ENCODE measurements at places on chromosomes 1 and 21.
A peak's percentile ranks its signal among the peaks of the same experiment; 100 is the strongest.

- DNase-seq: no peak
Observed at GRCh38 chr1:1376551-1377226, 1.7 kb upstream of the AURKAIP1 start.

DNA sequence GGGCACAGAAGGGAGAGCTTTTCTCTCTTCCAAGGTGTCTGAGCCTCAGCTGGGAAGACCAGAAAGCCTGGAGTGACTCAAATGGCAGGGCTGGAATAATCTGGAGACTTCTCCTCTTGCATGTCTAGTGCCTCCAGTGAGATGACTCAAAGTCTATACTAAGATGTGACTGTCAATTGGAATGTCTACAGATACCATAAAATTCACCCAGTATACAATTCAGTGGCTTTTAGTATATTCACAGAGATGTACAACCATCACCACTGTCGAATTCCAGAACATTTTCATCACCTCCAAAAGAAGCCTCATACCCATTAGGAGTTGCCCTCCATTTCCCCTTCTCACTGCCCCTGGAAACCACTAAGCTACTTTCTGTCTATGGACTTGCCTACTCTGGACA is 47.9 kb upstream of the CNN3 start:
- DNase-seq: no peak

GRCh38 chr1:75625795-75626194 is 14.9 kb upstream of the SLC44A5 start:
- DNase-seq: no peak

DNA sequence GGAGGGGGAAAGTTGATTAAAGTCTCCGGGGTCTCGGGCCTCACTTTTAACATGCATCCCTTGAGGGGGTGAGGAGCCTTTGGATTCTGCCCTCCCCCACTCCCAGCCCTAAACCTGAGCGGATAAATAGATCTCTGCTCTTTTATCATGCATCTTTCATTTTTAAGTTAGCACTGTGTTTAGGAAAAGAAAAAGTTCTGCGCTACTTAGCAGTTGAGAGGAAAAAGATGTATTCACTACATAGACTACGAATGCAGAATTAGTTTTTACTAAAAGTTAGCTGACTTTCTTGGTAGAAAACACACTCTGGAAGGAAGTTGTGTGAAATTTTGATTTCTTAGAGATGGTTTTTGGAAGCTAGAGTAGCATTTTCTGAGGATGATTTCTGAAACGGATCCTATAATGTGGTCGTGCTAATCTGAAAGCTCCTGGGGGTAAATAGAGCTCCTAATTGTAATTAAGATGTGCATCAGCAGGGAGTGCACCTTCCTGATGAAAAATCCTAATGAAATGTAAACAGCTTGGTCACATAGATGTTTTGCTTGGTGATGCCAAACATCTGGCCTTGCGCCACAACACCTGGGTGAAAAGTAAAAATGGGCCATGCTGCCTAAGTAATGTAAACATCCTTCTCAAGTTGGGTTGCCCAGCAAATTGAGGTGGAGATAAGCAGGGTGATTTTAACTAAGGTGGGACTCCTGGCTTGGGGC is 1.8 kb downstream of the ROR1 start:
- DNase-seq: no peak

DNA sequence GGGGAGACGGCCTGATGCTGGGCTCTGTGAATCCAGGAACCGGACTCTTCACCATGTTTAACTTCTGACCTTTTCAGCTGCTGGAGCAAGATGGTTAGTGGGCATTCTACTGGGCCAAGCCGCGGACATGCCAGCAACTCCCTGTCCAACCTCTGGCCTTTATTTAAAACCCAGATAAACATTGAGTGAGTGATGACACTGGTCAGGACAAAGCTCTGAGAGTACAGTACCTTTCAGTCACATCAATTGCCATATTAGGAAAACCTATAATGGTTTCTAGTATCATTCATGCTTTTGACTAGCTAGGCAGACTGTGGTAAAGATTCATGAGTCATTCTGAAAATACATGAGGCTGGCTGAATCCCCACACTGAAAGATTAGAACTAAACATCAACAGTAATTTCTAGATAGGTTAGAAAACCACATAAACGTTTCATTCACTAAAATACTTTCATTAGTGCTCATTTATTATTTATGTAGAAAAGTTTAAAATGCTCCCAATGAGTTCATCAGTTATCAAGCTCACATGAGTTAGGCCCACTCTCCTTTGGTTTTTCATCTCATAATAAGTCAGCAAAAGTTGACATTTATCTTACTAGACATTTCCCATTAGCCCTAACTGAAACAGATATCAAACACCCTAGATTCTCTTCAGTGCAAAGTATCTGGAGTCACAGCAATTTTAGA is 7.1 kb upstream of the ACTA1 start:
- no peak for DNase-seq

DNA sequence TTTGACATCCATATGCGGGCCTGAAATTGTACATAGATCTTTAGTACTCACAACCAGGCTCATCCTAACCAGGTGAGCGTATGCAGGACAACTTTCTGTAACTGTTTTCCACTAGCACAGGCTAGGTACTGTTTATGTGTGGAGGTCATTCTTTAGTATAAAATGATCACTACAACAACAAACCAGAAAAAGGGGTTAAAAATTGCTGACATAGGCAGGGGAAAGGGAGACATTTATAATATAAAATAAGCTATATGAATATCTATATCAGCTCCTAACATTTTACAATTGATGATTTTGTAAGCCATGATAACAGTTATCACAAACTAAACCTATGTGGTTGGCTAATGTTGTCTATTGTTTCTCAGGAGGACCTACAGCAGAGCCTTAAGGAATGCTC is 37.6 kb downstream of the RGS5 start:
- no peak for DNase-seq

DNA sequence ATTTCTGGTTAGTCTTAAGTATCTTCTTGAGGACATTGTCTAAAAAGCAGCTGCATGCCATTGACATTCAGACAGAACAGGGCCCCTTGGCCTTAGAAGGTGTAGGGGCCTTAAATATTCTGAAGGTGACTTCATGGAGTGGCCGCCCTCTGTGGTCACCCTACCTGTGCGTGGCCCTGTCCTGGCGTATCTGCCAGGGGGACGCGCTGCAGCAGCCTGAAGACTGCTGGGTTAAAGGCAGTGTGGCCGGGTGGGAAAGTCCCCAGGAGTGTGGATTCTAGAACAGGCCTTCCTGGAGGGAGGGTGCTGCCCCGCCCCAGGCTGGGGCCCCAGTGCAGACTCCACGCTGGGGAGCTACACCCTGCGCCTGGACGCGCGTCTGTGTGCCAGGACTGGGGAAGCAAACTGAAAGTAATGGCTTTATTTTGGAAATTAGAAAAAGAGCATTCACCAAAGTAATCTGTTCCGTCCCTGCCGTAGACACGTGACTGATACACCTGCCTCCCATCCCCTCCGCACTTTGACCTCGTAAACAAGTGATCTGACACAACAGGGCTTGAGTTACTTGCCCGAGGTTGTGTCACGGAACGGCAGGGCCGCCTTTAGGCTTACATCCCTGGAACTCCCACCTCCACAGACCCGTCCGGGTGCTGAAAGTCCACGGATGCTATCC is 1.8 kb downstream of the AGPAT3 start:
- DNase-seq: no peak

DNA sequence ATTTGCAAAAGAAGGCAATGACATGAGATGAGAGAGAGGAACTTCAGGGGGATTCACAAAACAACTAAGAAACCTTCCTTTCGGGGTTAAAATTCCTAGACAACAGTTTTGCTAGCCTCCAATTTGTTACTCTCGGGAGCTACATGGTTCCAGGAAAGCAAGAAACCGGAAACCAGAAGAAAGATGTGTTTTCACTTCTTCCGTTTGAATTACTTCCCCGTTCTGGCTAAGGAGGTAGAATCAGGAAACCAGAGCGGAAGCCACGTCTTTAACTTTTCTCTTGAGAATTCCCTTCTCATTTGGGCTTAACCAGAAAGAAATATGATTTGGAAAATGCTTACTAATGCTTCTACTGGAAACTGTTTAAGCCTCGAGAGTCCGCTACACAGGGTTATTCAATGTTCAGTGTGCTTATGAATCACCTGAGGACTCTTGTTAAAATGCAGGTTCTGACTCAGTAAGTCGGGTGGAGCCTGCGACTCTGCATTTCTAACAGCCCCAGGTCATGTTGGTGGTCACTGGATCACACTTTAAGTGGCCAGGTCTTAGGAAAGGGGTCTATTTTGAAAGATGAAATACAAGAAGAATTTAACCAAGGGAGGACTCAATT is 43.5 kb upstream of the MCOLN3 start:
- DNase-seq: peak; percentile 30

- DNase-seq: no peak
Observed at GRCh38 chr1:204286315-204286714, 72.5 kb upstream of the GOLT1A start.

DNA sequence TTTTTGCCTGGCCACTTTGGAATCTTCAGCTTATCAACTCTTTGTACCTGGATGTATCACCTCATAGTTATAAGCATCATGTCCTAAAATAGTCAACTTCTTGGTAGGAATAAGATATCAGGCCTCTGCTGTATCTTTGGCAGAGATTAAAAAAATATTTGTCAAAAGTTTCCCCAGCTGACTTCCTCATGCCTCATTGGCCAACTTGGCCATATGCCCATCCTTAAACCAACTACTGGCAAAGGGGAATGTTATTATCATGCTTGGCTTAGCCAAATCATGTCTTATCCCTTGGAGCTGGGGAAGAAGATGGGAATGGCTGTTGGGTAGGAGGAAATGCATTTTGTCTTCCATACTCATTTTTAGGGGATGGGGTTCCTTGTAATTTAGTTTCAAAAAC is 23.4 kb downstream of the NFASC start:
- no peak for DNase-seq

- no peak for DNase-seq
Observed at GRCh38 chr1:78318011-78318410, 172.8 kb upstream of the PTGFR start.

DNA sequence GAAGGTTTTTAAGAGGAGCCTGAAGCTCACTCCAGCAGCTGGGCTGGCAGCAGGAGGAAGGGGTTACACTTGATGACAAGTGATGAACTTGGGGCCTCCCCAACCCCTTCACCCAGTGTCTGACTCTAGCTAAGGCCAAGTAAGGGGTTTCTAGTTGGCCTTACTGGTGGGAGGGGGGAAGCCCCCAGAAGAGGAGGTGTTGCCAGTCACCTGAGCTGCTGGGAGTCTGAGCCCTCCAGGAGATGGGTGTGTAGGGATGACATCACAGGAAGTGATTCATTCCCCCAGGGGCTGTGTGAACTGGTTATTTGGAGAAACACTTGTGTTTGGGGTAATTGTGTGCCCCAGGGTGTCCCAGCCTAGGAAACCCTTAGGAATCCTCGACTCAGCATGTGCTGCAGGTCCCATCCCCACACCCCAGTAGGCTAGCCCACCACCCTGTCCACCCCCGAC is 3.1 kb downstream of the PADI1 start:
- no peak for DNase-seq

GRCh38 chr21:34724131-34724856 is 55.5 kb downstream of the CLIC6 start:
- no peak for DNase-seq

GRCh38 chr1:187001198-187001889 is 172.6 kb downstream of the PLA2G4A start:
- DNase-seq: no peak

DNA sequence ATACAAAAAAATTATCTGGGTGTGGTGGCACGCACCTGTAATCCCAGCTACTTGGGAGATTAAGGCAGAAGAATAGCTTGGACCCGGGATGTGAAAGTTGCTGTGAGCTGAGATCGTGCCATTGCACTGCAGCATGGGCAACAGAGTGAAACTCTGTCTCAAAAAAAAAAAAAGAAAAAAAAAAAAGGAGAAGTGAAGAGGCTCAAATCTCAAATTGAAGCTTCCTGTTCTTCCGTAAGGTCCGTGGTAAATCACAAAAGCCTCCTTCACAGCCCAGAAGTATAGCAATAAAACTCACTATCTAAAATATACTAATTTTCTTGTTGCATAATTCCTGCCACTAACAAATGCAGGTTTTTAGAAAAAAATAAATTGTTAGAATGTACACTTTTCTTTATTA is 498.2 kb upstream of the BRINP3 start:
- DNase-seq: no peak

GRCh38 chr21:26124421-26124833 is 46.1 kb downstream of the APP start:
- no peak for DNase-seq

DNA sequence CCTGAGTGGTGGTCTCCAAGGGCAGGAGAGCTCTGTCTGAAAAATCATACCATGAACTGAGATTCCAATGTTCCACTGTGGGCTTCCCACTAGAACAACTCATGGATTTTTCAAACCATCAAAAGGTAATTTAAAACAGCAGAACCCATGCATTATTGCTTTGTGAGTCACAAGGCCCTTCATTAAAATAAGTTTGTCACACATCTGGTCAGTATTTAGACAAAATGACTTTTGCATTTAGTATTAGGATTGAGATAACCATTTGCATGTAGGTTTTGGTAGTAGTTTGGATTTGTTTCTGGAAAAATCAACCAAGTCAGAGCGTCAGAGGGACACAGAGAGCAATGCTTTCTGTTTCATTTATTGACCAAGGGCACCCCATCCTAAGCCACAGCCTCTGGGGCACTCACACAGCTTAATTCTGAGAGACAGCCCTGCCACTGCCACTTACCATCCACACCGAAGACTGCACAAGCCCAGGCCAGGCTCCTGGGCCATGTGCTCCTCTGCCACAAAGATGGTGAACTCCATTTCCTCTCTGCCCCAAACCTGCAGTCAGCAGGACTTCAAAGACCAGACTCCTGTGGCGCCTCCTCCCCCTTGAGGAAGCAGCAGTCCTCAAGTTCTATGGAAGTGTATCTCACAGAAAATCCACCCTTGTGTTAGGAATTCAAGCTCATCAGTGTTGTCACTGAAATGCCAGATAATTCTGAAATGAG is 132.6 kb upstream of the DUSP10 start:
- DNase-seq: no peak

DNA sequence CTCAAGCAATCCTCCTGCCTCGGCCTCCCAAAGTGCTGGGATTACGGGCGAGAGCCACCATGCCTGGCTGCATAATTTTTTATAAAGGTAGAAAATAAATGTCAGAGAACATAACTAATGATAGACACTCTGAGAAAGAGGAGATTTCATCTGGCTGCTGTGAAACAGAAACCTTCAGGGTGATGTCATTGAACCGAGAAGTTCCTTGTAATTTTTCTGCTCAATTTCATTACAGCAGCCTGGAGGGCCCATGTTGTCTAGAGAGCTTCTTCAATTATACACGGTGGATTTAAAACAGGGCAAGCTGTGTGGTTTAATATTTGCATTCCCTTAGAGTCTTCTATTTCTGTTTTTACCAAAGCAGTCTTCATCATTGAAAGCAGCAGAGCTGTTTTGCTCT is 64.3 kb upstream of the MORC3 start:
- no peak for DNase-seq

DNA sequence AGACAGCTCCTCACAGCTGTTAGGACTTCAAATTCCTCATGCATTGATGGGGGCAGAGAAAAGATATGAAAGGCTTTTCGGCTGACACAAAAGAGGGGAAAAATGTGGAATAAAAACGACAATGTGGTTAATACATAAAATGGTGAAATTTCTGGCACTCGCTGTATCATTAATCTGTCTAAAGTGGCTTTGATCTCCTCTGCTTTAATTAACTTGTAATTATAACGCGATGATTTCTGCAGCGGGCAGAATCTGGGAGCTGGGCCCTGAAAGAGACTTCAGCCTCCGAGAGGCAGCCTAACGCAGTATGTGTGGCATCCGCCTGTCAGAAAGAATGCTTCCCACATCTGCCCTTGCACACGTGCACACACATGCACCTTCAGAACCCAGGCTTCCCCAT is 144.1 kb upstream of the IGSF21 start:
- DNase-seq: no peak

GRCh38 chr1:169731446-169731845 is 2.4 kb downstream of the SELE start:
- no peak for DNase-seq
